ENCODE measurements at places on chromosomes 16 and 17.

- DNase-seq = peak; percentile 78
Observed at GRCh38 chr16:3637371-3637923, 17.0 kb upstream of the DNASE1 start.

DNA sequence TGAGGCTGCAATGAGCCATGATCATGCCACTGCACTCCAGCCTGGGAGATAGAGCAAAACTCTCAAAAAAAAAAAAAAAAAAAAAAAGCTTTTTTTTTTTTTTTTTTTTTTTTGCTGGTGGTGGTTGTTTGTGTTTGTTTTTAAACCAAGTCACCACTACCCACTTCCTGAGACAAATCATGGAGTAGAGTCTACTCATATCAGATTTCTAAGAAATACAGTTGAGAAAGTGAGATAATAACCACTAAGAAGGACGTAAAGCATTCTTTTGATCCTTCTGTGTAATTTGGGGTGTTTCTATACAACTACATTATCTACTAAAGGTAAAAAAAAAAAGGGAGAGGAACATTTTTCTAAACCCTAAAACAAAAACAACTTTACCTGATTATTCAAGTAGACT is 38.0 kb downstream of the AXIN2 start:
- no peak for DNase-seq

GRCh38 chr17:18197535-18198194 is 14.0 kb downstream of the ALKBH5 start:
- no peak for DNase-seq

DNA sequence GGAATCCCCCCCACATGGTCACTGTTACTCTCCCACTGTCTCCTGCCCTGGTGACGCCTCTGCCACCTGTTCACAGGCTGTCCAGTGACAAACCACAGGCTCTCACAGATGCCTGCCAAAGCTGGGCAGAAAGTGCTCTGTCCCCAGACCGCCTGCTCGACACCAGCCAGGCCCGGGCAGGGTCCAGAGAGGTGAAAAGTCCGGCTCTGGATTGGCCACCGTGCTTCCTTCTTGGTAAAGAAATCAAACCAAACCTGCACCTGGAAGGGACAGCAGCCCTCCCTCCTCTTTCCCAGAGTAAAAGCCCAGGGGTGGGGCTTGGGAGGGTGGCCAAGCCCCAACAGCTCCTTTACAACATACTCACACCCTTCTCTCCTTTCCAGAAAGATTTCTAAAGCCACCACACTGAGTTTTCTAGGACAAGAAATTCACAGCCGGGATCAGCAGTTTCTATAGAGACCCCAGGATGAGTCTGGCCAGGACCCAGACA is 6.2 kb downstream of the PCGF2 start:
- no peak for DNase-seq

DNA sequence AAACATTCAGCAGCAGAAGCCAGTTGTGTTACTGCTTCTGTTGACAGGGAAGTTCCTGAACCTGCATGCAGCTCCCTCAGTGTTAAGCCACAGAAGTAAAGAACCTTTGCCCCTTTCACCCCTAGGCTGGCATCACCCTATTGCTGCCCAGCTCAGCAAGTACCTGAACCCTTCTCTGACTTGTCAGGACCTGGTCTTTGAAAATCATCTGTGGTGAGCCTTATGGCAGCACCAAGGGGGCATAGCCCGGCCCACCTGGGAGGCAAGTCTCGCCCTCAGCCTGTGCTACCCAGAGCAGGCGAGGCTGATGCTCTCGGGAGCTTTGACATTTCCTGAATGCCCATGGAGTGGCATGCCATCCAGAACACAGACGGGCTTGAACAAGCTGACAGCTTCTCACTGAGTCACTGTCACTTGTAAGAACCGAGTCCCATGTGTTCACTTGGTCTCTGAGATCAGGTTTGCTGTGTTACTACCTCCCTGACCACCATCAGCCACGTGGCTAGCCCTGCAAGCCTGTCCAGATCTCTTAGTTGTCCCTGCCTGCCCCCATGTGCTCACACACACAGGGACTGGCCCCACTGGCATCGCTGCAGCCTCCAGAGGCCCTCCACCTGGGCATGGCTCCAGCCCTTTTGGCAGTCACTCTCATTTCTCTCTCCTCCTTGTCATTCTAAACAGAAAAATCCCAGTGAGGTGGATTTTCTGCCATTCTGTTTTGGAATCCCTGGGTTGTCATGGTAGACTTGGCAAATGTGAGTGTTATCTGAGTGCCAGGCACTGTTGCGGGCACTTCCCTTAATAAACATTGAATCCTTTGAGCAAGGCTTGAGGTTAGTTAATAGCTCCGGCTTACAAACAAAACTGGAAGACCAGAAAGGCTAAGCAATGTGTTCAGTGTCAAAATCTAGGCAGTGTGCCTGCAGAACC is 2.9 kb upstream of the CARMIL2 start:
- no peak for DNase-seq

DNA sequence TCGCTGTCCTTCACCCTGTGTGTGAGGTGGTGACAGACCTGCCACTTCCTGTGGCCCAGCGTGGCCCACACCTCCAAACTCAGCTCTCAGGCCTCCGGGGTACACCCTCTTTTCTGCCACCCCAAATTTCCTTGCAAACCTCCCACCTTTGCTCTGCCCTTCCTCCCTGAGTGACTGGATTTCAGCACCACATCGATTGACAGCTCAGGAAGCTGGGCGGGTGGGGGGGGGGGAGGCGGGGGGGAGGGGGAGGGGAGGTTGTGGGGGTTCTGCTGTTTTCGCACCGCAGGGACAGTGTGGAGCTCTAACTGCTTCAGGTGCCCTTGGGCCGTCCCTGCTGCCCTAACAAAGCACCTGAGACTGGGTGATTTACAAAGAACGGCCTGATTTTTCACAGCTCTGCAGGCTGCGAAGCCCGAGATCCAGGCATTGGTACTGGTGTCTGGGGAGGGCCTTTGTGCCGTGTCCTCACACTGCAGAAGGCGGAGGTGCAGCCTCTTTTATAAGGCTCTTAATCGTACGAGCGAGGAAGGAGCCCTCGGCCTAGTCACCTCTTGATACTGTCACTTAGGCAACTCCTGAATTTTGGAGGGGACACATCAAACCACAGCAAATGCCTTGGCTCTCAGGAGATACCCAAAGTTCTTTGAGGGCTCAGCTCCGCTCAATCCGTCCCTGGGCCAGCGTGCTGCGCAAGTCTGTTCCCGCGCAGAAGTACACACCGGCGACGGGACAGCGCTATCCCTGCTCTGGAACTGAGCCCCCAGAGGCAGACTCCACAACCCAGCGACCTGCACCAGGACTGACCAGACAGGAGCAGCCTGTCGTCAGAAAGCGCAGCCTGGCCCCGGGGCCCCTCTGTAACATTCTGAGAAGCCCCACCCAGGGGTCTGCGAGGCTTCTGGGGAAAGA is 3.6 kb downstream of the NDUFAF8 start:
- no peak for DNase-seq

DNA sequence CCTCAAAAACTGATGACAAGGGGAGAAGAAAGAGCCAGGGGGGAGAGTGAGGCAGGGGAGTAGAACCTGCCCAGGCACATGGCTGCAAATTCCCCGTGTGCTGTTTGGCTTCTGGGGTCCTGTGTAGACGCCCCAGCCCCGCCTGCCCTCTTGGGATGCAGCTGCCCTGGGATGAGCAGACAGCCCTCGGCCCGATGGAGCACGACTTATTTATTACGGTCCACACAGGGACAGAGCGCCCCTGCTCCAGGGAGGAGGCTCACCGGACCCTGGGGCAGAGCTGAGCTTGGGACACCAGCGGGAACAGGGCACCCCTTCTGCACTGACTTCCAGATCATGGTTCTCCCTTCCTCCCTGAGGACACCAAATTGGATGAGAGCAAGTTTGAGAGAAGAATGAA is 9.1 kb downstream of the LDHD start:
- no peak for DNase-seq

- peak; percentile 94 for DNase-seq
Observed at GRCh38 chr16:71461686-71462648, at the start of gene ZNF23. TSS of gene ZNF23 (minus strand) at chr16:71462247. CDS start at chr16:71456796, 5,451 bp downstream.

- no peak for DNase-seq
Observed at GRCh38 chr17:48426761-48427500, 3.1 kb downstream of the SKAP1 start.

- DNase-seq = peak; percentile 95
Observed at GRCh38 chr17:80899402-80900268, 92.0 kb upstream of the CHMP6 start.

DNA sequence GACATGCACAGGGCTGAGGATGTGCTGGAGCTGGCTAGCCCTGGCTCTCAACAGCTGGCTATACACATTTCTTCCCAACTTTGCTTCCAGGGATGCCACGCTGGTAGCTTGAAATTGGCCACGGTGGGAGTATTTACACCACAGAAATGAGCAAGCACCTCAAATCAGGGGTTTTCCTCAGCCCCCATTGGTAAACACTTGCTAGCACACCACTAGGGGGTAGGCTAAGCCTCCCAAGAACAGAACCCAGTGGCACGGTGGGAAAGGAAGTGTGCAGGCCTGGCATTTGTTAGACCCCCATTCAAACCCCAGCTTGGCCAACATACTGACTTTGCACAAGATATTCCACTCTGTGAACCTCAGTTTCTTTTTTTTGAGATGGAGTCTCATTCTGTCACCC is 12.9 kb downstream of the DRC3 start:
- no peak for DNase-seq

GRCh38 chr16:87332150-87332549 is 15.0 kb upstream of the C16orf95 start:
- DNase-seq = no peak

GRCh38 chr17:74037320-74037719 is 166.2 kb upstream of the RPL38 start:
- DNase-seq = no peak

- DNase-seq = no peak
Observed at GRCh38 chr17:76087531-76087930, 8.5 kb downstream of the ZACN start.

DNA sequence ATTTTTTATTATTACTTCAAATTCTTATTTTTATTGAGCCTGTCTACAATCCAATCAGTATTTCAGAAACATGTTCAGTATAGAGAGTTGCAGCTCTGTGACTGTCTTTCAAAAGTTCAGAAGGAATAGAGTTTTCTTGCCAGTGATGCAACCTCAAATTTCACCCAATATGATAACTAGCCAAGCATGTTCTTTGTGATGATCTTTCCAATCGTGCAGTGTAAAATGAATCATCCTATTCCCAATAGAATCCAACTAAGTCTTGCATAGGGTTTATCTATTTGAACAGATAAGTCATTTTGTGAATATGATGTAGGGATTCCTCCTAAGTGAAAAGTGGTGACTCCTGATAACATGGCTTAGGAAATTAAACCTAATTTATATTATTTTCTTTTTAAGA is 937.8 kb downstream of the KCNJ2 start:
- no peak for DNase-seq

DNA sequence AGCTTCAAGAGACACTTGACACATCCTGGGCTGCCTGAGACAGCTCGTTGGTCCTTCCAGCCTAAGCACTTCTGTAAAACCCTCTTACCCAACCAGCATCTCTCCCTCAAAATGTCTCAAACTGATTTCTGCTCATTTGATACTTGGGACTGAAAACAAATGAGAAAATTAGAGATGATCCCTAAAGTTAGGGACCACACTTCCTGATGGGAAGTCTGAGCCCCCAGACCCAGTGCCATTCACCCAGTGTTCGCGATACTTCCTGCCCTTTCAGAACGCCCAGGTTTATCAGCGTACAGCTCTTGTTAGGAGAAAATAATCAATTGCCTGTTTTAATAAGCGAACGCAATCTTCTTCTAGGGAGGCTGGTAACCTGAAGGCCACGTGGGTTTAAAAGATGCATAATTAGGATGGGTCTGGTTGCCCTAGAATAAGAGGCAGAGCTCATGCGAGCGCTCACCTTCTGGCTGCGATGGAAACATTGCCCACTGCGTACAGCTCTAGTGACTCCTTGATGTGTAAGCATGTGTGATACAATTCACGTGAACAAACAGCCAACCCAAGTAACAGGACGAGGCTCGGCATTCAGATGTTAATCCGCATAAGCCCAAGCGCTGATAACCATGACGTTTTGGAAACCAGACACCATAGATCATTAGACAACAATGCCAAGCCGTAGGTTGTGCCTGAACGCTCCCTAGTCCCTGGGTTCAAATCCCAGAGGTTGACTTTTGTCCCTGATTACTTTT is 213.1 kb downstream of the FOXL1 start:
- no peak for DNase-seq

- no peak for DNase-seq
Observed at GRCh38 chr17:55705847-55706246, 16.8 kb downstream of the TMEM100 start.

DNA sequence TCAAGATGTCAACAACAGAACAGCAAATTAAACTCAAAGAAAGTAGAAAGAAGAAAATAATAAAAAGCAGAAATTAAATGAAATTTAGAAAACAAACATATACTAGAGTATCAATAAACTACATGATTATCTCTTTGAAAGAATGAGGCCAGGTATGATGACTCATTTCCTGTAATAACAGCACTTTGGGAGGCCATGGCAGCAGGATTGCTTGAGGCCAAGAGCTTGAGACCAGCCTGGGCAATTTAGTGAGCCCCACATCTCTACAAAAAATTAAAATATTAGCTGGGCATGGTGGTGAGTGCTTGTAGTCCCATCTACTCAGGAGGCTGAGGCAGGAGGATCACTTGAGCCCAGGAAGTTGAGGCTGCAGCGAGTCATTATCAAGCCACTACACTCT is 232.5 kb downstream of the RAB11FIP4 start:
- no peak for DNase-seq

DNA sequence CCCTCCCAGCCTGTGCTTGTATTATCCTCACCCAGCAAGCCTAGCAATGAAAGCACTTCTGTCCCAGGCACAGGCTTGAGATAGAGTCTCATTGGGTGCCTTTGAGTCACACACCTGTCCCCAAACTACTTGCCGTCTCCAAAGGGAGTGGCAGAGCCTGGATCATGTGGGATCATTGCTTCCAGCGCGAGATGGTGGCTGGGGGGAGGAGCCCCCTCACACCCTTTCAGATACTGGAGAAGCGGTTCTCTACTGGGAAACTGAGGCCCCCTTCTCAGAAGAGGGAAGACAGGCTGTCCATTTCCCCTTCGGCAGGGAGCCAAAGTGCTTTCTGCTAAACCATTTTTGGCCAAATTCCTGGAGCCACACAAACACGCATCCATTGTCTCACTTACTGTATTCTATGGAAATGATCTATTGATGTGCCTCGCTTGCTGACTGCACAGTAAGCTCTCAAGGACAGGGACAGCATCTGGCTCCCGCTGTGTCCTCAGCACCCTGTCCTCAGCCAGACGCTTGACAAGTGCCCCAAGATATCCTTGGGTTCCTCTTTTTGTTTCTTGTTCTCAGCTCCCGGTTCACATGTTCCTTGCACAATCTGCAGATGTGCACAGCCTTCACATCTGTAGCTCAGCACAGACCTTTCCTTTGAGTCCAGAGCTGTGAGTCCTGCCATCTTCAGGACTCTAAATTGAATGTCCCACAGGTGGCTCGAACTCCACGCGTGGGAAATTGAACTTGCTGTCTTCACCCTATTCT is 26.0 kb upstream of the DLX3 start:
- DNase-seq = no peak

DNA sequence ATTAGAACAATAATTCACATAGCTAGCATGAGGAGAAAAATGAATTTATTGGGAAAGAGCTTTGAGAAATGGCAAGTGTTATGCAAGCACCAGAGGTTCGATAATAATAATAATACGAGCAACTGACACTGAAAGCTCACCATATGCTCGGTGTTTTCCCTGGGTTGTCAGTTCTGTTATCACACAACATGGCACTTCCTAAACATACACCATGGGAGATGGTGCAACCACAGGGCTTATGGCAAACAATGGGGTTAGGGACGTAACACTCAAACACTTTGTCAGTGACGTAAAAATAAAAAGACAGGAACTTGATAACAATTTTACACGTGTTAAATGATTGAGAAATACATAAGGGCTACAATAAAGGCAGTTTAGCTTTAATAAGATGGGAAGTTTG is 23.7 kb downstream of the OR1D5 start:
- peak; percentile 46 for DNase-seq

GRCh38 chr17:77264617-77265230 is 124.0 kb downstream of the SEC14L1 start:
- DNase-seq = no peak
